Inflammatory macrophage (primary cell): ENCODE measurements at places on chromosomes 13 and 19.
A peak's percentile ranks its signal among the peaks of the same experiment; 100 is the strongest.

DNA sequence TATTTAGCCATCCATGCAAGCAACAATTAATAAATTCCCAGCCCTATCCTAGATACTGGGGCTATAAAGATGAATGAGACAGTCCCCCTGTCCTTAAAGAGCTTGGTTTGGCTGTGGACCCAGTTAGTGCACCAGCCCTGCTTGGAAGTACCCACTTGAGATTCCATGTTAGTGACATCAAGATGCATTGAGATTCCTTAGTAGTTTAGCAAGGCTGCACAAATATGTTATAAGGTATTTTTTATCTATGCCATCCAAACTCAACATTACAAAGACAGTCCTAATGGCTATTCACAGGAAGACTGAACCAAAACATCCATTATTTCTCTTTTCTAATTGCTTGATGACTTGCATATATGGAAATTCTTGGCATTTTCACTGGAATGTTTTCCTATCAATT, 48.8 kb upstream of the RAP2A start:
- DNase-seq: no peak

GRCh38 chr13:93169980-93170379, 56.6 kb upstream of the GPC6 start:
- DNase-seq: no peak

- peak; percentile 83 for DNase-seq
Measured at GRCh38 chr19:17473041-17473440, 2.7 kb downstream of the SLC27A1 start.

DNA sequence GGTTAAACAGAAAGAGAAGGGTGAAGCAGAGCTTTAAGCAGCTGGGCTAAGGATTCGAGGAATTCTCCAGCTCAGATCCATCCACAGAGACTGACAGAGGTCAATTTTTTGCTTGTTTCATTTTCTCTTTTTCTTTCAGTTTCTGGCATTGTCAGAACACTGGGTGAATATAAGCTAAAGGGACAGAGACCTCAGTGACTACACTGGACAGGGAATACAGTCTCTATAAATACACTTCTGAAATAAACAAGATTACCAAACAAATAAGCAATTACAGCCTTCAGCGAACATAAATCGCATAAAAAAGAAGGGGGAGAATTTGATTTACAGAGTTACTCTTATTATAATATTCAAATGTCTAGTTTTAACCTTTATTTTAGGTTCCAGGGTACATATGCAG, 3.7 kb upstream of the ZNF441 start:
- DNase-seq: no peak

DNA sequence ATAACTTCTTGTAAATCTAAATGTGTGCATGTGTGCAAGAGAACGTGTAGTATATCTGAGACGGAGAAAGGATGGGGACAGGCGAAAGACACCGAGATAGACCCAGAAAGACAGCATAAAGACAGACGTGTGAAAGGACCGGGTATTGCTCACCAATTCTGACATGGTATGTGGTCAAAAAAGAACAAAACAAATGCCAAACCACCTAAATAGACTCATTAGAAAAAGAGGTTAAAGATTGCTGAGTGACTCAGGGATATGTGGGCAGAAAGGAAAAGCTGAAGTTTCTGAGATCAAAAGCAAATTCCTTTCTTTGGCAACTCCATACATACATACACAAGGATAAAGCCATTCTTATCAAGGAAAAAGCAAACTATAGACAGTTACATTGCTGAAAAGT, 179.7 kb upstream of the TSC22D1 start:
- no peak for DNase-seq

- no peak for DNase-seq
Measured at GRCh38 chr13:46343279-46343994, 43.6 kb downstream of the RUBCNL start.

GRCh38 chr13:77388944-77389624, 62.2 kb upstream of the MYCBP2 start:
- no peak for DNase-seq

- DNase-seq: no peak
Measured at GRCh38 chr13:44955406-44955805, 33.9 kb downstream of the NUFIP1 start.

GRCh38 chr13:74251778-74252519, 117.7 kb upstream of the KLF12 start:
- DNase-seq: no peak

DNA sequence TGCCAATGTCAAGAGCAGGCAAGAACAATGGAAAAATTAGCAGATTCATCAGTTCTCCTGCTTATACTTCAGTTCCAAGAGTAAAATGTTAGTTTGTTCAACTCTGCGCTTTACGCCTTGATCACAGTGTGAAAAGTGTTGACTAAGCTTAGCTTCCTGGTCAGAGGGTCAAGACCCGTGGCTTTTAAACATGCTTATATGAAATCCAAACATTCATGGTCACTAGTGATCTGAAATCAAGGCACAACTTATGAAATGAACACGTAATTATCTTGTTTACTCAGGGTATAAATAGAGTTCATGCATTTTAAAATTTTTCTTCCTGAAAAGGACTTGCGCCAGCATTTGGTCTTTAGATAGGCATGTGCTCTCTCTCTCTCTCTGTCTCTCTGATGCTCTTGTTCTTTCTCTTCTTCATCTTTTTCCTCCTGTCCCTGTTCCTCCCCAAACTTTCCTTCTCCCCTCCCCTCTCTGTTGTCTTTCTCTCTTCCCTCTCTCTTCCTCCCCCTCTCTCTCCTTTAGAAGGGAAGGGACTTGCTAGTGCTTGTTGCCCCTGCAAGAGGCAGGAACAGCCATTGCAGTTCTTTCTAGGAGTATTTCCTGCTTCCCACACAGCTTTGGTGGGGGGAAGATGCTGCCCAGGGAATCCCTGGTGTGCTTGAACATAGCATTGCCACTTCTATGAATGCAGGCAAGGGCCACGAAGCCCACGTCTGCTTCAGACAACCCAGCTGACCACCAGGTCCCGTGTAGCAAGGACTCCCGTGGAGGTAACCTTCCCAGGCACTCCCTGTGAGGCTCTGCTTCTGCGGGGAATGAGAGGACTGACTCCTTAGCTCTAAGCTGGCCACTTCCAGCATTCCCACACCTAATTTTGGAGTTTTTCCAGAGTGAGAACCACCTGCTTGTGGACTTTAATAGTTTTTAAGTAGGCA, 7.1 kb upstream of the ZNF536 start:
- DNase-seq: no peak

DNA sequence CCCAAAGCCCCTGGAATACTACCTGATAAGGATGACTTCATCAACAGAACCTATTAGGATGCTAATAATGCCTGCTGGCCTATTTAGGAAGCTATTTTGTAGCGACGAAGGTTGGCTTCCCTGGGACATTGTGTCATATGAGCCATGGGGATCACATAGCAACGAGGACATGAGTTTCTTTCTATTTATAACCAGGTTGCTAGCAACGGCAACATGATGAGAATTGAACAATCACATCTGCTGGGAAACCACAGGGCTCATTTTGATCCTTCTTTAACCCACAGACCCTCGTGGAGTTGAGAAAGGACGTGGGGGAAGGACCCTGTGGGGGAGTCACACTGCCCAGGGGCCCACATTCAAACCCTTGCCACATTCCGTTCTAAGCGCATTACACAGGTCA, 172.2 kb downstream of the COL4A1 start:
- DNase-seq: peak; percentile 72

GRCh38 chr19:36054733-36055686, at the start of gene WDR62:
TSS of gene WDR62 (plus strand) at chr19:36054897. CDS start at chr19:36054972, 75 bp downstream.
- DNase-seq: peak; percentile 96
